ENCODE measurements at places on chromosomes 13 and 19.
A peak's percentile ranks its signal among the peaks of the same experiment; 100 is the strongest.

- no peak for DNase-seq
Observed at GRCh38 chr19:51203916-51204315, 21.0 kb upstream of the CD33 start.

GRCh38 chr13:30806784-30807183, 71.4 kb downstream of the ALOX5AP start:
- DNase-seq: peak; percentile 13

- DNase-seq: no peak
Observed at GRCh38 chr19:50870417-50871089, 2.7 kb upstream of the KLK2 start.

DNA sequence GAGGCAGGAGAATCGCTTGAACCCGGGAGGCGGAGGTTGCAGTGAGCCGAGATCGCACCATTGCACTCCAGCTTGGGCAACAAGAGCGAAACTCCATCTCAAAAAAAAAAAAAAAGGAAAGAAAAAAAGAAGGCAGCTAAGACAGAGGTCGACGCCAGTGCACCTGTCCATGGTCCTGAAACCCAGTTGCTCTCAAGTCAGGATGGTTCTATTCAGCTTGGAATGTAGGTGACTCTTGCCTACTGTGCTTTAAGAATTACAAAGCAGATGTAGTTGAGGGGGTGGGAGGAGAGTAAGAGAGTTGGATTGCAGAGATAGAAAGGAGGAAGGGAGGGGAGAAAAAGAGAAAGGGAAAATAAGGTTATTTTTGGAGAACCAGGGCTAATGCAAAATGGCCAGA, 18.7 kb downstream of the CACNG7 start:
- DNase-seq: no peak

DNA sequence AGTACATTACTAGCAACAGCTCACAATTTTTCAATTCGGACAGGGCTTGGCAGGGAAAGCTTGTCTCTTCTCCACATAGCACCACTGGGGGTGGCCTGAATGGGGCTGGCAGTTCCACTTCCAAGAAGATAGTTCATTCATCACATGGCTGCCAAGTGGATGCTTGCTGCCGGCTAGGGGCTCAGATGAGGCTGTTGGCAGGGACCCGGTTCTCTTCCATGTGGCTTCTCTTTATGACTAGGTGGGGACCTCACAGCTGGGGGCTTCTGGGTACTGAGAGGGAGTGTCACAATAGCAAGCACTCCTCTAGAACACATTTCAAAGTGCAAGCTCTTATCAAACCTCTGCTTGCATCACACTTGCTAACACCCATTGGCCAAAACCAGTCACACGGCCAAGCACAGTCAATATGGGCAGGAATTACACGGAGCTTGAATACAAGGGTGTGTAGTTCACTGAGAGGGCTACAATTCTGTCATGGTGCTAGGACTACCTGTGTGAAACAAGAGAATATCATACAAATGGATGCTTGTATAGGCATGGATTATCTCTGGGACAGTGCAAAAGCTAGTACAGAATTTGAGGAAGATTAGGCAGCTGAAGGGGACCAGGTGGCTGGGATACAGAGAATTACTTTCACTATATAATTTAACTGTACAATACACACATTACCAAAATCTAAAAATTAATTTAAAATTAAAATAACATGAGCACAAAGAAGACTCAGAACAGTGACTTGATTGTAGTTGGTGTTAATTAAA, 32.3 kb downstream of the ATP7B start:
- DNase-seq: no peak

- DNase-seq: no peak
Observed at GRCh38 chr13:93216122-93216521, 10.5 kb upstream of the GPC6 start.
